T-helper 2 cell (primary cell): ENCODE measurements at places on chromosomes 13 and 19.
A peak's percentile ranks its signal among the peaks of the same experiment; 100 is the strongest.

GRCh38 chr19:13119627-13120026 lies 1.6 kb downstream of the NACC1 start:
- no peak for DNase-seq

- no peak for DNase-seq
Measured at GRCh38 chr13:71149046-71149445, 718.0 kb downstream of the DACH1 start.

- DNase-seq = peak; percentile 4
Measured at GRCh38 chr13:29165840-29166239, 345.7 kb downstream of the MTUS2 start.

DNA sequence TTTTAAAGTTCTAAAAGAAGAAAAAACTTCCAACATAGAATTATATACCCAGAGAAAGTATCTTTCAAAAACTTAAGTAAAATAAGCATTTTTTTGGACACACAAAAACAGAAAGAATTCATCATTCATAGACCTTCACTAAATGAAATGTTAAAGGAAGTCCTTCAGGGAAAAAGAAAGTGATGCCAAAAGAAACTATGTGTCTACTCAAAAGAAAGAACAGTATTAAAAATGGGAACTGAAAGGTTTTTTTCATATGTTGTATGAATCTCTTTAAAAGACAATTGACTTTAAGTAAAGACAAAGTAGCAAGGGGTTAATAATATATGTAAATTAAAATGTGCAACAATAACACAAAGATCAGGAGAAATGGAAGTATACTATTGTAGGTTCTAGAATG lies 96.5 kb downstream of the DHRS12 start:
- no peak for DNase-seq

DNA sequence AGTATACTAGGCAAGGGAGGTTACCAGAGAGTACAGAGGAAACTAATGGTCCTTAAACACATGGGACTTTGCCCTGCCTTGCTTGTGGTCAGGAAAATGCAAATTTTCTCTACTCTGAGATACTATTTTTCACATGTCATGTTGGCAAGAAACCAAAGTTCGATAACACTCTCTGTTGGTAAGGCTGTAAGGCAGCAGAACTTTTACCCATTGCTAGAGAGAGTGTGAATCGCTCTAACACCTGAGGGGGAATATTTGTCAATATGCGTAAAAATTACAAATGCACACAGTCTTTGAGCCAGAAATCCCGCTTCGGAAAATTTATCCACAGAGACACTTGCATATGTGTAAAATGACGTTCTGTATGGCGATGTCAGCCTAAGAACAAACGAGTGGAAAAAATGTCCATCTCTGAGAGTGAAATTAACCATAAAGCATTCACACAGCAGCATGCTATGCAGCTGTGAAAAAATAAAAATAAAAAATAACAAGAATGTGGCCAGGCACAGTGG lies 9.5 kb upstream of the RFX1 start:
- DNase-seq = no peak

GRCh38 chr13:30119476-30119875 lies 187.9 kb downstream of the KATNAL1 start:
- peak; percentile 86 for DNase-seq

GRCh38 chr19:41352609-41353465 lies 885 bp downstream of the TGFB1 start:
- DNase-seq = peak; percentile 72

DNA sequence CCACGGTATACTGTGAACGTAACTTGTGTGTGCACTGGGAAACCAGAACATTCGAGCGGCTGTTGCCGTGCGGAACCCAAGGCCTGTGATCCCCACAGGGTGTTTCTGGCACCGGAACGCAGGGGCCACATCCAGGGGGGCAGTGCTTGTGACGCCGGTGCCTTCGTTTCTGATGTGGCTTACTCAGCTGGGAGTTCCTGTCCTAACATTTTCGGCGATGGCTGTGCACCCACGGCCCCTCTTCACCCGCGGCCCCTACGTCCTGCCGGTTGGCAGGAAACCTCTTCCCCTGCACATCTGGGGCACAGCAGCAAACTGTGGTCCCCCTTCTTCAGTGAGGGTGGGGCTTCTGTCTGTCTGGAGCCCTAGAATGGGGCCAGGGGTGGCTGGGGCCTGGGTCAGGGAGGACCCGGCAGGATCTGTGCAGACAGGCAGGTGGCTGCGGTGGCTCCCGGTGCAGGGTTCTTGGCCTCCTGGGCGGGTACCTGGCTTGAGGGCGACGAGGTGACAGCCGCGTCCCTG lies 26.2 kb downstream of the CSNK1G2 start:
- no peak for DNase-seq

GRCh38 chr19:38228005-38228377 lies 4.0 kb upstream of the DPF1 start:
- DNase-seq = no peak

DNA sequence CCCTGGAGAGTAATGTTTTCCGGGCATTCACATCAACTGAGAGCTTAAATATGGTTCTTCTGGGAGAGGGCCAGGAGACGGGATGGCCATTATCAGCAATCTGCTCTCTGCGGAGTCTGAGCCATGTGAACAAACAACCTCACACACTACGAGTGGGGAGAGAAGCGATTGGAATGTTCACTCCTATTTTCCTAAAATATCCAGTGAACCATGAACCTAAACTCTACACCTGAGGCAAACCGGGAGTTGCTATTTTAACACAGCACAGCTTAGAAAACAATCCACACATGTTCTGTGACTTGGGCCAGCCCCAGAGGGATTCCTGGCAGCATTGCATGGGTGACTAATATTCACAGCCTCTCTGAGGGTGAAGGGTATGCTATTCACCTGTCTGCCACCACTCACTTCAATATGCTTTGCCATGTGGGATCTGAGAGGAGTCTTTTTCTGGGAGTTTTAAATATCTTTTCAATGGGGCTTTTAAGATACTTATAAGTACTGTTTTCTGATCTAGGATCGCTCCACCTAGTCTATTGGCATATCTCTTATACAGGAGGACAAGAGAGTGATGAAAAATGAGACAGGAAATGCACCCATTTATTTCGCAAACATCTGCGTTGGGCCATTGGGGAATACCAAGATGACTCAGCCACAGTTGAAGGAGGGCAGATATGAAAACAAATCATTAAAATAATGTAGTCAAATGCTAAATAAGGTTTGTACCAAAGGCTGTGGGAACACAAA lies 72.6 kb upstream of the SERP2 start:
- DNase-seq = peak; percentile 72

DNA sequence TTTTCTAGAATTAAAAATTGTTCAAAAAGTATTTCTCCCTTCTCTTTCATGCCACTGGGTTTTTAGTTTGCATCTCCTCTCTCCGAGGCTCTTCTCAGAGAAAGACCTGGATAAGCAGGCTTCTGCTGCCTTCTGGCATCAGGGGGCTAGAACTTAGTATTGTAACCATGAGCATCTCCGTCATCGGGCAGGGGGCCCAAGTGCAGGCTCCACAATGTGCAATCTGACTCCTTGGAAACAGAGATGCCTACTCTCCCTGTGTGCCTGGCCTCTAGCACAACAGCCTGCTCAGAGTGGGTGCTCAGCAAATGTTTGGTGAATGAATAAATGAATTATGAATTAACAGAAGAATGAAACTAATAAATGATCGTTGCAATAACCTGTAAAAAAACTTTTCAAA lies 45.6 kb upstream of the MTIF3 start:
- no peak for DNase-seq

DNA sequence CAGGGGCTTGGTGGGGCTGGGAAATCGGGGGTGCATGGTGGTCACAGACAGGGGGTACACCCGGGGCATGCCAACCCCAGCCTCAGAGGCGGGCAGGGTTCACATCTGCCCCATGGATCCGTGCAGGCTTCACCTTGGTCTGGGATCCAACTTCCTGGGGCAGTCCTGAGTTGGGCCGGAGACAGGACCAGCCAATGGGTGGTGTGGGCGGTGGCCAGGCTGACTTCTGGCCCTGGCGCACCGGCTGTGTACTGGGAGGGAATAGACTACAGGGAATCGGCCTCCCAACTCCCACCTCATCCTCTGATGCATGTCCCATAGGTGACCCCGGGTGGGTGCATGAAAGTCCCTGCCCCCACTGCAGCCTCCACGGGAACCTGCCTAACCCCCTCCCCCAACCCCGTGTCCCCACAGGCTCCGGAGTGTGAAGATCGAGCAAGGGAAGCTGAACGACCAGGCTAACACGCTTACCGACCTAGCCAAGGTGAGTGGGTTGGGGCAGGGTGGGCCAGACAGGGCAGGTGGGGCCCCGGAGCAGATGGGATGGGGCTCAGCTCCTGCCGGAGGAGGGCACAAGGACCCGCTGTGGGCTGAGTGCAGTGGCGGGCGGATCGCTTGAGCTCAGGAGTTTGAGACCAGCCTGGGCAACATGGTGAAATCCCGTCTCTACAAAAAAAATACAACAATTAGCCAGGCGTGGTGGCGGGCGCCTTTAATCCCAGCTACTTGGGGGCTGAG lies 14.7 kb upstream of the ARRDC2 start:
- no peak for DNase-seq

DNA sequence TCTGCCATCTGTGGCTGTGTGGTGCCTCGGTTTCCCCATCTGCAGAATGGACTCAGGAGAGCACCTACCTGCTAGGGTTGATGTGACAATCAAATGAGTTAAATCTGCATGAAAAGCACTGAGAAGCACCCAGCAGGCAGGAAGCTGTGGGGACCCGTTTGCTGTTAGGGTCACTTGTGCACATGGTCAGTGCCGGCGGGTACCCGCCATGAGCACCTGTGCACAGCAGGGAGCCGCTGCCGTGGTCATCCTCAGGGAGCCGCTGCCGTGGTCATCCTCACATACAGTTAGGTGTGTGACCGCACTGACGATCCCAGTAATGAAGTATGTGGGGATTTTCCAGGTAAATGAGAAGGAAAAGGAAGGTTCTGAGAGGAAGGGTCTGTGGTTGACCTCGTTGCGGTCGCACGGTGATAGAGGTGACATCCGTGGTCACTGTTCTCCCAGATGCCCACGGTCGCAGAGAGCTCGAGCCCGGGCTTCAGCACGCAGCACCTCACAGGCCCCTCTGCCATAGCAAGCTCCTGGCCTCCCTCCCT lies 6.5 kb downstream of the MCF2L start:
- no peak for DNase-seq

DNA sequence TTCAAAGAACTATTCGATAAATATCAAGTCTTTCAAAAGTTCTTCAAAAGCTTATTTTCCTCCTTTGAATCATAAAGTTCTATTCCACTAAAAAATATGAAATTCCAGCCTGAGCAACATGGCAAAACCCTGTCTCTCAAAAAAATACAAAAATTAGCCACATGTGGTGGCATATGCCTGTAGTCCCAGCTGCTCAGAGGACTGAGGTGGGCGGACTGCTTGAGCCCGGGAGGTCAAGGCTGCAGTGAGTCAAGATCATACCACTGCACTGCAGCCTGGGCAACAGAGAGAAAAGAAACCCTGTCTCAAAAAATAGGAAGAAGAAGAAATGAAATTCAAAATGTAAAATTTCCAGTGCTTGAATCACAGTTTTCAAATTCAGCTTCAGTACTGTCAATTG lies 24.6 kb downstream of the CAB39L start:
- no peak for DNase-seq
